ENCODE measurements at places on chromosomes 16 and 17.

GRCh38 chr17:8868529-8868951, 1.1 kb upstream of the PIK3R6 start:
- DNase-seq = no peak

DNA sequence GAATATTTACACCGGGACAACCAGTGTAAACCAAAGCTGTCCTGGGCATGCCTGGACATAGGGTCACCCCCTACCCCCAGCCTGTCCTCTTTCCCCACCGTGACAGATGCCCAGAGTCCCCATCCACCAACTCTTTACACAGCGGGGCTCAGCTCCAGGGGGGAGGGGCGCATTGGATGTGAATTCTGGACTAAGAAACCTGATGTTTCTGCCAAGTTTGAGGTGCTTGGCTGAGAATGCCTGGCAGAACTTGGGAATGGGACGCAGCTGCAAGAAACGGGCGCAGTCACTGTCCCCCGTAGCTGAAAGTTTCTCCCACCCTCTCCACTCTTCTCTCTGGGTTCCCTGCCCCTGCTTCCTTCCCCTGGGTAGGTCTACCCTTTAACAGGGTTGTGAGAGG, 68.0 kb upstream of the CDC42EP4 start:
- DNase-seq = no peak

DNA sequence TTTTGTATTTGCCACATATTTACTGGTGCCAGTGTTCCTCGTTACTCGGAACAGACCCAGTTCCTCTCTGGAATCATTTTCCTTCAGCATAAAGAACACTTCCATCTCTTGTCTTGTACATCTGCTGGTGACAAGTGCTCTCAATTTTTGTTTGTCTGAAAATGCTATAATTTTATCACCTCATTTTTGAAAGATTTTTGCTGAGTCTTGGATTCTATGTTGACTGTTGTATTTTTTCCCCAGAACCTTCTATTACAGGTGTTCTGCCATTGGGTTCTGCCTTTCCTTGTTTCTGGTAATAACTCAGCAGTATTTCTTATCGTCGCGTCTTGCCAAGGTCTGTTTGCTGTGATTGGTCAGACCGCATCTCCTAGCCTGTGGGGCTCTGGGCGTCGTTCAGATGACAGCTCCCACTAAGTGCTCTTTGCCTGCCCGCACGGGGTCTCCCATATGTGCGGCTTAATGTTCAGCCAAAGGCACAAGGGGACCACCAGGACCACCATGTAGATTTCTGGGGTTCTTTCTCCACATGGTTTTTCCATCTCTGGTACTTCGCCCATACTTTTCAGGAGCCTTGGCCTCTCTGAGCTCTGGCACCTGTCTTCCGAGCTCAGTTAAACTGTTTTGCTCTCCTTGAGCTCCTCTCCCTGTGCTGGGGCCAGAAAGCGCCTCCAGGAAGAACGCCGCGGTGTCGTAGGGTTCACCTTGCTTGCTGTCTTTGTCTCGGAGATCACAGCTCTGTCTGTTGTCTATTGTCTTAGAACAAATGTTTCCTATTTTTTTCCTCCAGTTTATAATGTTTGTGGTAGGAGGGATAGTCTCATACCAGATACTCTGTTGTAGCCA, 80.0 kb downstream of the METRNL start:
- no peak for DNase-seq

- DNase-seq = no peak
Observed at GRCh38 chr17:47894498-47895346, 1.3 kb upstream of the SP2 start.

DNA sequence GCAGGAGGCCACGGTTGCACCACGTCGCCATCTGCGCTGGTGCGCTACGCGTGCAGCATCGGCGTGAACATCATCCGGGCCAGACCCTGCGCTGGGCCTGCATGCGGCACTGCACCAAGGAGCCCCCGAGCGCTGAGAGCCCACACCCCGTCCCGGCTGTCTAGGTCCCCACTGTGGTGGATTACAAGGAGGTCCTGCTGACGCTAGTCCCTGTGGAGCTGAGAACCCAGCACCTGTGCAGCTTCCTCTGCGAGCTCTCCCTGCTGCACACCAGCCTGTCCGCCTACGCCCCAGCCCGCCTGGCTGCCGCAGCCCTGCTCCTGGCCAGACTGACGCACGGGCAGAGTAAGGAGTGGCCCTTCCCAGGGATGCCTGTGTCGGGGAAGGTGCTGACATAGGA, 10.8 kb upstream of the TEDC2 start:
- no peak for DNase-seq

DNA sequence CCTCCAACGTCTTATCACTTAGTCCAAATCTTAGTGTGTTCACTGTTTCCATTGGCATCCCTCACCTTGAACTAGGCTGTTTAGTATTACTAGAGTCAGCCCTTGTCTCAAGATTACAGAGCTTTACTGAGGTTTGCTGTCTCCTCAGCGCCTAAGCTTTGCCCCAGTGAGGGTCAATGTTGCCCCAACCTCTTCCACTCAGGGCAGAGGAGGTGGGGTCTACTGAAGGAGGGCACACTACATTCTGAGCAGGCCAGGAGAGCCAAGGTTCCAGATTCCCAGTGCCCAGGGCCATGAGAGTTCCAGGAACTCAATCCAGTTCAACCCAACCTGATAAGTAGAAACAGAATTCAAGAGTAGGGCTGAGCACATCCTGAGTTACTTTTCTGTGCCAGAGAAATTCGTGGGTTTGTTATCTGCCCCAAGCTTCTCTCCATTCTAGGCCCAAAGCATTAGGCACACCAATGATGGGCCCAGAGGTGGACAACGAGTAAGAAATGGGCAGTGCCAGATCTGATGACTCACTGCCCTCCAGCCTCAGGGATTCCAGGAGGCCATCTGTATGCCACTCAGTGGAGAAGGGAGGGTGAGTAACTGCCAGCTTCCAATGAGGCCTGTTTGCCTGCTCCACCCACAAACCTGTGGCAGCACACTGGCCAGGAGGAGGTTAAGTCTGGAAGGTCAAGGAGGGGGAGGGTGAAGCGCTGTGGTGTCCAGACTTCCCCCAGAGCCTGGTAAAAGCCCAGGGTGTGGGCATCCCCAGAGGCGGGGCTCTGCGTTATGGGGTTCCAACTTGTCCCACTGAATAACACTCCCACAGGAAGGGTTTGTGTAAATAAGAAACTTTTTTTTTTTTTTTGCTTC, 8.2 kb downstream of the TUBG2 start:
- no peak for DNase-seq

- DNase-seq = no peak
Observed at GRCh38 chr17:70295731-70296130, 126.4 kb downstream of the KCNJ2 start.

GRCh38 chr17:78166416-78166815, 2.0 kb upstream of the SYNGR2 start:
- no peak for DNase-seq

- no peak for DNase-seq
Observed at GRCh38 chr17:60393840-60394723, 2.1 kb upstream of the USP32 start.

GRCh38 chr16:868846-869822, 68.6 kb upstream of the GNG13 start:
- DNase-seq = no peak

DNA sequence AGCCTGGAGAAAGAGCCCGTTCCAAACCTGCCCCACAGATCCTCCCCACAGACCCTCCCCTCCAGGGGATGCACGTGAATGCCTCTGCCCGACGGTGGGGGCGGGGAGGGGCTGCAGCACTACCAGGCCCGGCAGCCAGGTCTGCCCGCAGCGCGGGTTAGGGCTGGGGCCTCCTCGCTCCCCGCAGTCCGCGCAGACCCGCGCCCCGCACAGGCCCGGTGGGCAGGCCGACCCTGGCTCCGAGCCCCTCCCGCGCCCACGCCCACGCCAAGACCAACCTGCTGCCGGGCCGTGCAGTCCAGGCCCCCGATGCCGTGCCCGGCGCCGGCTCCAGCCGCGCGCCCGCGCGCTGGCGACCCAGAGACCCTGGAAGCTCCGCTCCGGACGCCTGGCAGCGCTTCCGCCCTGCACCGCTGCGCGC, at the start of gene RPUSD1:
TSS of gene RPUSD1 (minus strand) at position 404 of the 421 bp plus-strand sequence. CDS start 644 bp downstream, outside the sequence.
- DNase-seq = no peak

GRCh38 chr16:27985981-27986380, 77.5 kb downstream of the GSG1L start:
- no peak for DNase-seq

GRCh38 chr17:74027444-74027843, 176.0 kb upstream of the RPL38 start:
- no peak for DNase-seq
